ENCODE measurements at places on chromosomes 4 and X. TPM values are rescaled to one million over a fixed set of nuclear protein-coding genes. Genes with fewer than 3 reads are reported as not detected.

- no peak for DNase-seq
Observed at GRCh38 chr4:148849581-148849980, 407.4 kb upstream of the NR3C2 start.

- DNase-seq, result no peak
Observed at GRCh38 chr4:88819818-88820697, 122.4 kb upstream of the NAP1L5 start.

PCDH19 gene
- total RNA-seq, result 0.32 TPM

DNA sequence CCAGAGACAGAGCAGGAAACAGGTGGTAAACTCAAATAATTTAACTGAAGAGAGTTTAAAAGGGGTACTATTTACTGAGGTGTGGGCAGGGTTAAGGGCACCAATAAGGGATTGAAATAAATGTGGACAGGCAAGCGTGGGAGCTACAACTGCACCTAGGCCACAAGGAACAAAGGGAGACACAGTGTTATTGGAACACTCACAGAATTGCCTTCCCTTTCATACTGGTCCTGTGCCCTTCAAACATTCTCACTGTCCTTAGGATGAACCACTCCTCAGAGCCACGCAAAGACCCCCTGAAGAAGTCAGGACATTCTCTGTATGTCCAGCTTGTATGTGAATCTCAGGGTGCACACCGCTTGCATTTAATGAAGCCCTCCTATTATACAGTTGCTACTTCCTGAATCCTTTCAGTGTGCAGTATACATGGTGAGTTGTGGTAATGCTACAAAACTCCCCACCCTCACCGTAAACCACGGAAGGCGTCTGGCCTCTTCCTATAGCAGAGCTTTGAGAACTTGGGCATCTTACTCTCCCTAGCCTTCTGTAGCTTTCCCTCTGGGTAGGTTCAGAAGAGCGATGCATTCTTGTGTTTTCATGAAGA, 9.6 kb upstream of the MRPL1 start:
- DNase-seq, result no peak

- no peak for DNase-seq
Observed at GRCh38 chr4:15253349-15253748, 174.5 kb upstream of the C1QTNF7 start.

PDE5A gene
- total RNA-seq, result 109 TPM

DNA sequence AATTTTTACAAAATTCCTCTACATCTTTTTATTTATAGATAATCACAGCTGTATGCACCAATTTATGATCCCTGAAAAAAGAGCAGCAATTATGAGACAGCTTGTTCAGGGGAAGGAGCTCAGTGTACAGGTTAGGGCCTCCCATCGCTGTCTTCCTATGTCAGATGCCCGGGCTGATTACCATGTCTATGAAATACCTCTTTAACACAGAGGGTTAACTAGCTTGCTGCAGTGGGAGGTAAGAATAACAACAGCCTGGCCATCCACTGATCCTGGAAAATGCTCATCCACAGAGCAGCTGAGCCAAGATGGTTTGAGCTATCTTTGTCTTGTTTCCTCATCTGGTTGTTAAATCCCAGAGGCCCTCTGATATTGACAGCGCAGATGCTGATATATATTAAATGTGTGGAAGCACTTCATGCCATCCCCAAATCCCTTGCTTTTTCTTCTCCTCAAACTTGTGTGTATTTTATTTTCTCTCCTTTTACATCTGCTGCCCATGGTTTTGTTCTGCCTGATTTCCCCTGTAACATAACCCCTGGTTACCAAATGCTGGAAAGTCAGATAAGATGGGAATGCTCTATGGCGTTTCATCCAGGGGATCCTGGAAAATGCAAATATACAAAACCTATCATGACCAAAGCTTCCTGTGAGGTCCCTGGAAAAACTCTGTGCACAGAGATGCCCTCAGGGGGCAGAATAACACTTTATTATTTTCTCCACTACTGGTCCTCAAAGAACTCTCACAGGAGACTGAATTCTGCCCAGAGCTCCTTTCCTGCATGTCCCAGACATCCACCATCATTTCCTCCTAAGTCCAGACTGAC, 85.8 kb upstream of the PUDP start:
- no peak for DNase-seq

MMRN1 gene
- total RNA-seq, result not detected

DNA sequence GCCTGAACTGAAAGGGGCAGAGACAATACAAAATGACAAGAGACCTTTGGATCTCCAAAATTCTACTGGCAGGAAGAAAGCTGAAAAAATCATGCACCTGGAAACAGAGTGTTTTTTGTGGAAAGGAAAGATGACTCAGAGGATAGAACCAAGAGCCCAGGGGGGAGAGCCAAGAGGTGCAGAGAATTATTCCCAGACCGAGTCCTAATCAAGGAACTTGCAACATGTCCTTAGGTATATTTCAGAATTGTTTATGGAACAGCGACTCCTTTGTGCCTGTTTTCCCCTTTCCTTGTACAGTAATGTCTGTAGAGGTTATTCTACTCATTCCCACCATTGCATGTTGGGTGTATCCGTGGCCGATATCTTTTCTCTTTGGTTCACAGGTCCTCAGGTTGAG, 71.7 kb downstream of the YIPF6 start:
- DNase-seq, result no peak

DNA sequence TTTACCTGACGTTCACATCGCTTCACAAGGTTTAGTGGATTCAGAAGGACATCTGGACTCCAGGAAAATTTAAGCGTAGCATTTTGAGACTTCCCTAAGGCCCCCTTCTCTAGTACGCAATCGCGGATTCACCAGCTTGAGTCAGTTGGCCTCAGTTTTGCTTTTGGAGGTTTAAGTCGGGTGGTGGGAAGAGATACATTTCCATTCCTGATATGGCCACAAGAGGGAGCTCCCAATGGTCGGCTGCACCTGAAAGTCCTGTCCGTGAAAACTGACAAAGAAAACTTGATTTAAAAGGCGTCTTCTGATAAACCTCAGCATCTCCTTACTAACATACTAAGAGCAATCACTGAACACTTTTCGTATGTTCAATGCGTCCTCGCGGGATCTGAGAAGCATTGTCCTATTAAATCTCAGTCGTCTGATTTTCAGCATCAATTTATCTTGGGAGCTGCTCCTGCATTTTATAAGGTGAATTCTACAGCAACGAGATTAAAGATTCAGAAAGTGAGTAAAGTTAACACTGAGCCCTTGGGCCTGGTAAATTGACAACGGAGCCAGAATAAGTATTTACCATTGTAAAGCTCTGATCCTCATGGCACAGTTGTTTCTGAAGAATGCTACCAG, 50.6 kb downstream of the LGI2 start:
- peak; percentile 63 for DNase-seq

- DNase-seq, result no peak
Observed at GRCh38 chr4:161121451-161121850, 1042.3 kb downstream of the FSTL5 start.

DNA sequence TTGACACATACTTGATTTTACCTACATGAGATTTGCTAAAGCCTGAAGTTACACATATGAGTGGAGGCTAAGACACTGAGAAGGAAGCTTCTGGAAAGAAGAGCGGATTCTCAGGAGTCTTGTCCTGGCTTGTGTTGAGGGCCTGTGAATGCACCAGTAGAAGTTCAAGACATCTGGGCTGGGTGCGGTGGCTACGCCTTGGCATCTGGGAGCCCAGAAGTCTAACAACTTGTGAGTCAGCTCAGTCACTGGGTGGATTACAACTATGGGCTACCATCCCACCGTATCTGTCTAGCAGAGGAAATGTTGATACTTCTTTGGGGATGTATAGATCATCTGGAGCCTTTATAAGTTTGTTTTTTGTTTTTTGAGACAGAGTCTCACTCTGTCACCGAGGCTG, 375.6 kb upstream of the SMIM31 start:
- DNase-seq, result no peak

DNA sequence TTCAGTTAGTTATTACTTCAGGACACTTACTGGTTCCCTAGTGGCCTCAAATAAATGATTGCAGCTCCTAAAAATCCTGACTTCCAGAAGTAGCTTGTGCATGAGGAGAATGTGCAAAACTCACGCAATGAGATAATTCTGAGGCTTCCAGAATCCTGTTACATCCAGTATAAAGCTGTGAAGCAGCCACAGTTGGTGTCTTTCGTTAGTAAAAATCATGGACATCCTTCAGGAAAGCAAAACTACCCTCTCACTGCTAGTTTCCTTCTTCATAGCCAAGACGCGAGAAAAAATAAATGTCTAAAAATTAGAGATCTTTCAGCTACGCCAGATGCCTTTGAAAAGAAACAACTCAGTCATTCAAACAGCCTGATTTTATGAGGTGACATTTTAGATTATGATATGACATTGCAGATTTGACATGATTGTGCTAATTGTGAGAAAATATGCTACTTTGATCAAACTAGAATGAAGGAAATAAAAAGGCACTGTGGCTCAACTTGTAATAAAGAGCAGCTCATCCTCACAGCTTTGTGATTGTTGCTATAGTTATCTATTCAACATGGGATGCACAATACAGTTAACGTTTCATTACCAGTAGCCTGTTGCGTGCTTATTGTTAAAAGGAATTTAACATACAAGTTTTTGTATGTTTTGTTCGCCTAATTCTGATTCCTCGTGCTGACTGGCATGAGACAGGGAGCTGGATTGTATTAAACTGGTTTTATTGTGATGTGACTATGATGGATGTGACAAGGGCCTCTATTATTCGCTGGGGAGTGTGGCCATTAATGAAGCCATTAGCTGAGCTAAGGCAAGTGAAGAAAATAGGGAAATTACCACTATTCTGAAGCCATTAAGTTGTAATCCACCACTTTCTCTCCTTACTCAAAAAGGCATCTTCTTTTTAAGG, 40.5 kb downstream of the AFF2 start:
- DNase-seq, result no peak

GALNTL6 gene
- not detected for total RNA-seq

CLNK gene
- total RNA-seq, result not detected

Data from fibroblast of villous mesenchyme (primary cell).